Bone marrow (tissue), 2 donors: ENCODE measurements at places on chromosomes 2 and 18.

DNA sequence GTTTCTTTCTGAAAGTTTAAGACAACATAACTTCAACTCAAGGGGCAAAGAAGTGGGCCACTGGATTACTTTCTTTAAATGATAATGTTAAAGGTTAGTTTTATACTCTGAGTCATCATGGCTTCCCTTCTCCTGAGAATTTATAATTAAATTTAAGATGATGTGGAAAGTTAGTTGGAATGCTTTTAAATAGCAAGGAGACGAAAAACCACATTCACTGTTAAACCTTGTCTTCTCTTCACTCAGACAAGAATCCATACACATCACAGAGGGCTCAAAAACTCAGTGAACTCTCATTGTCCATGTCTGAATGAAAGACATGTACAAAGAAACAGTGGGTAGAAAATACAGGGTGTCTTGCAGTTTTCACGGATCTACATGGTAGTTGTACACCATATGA lies 65.6 kb downstream of the COL5A2 start:
- DNase-seq: no peak

- DNase-seq: no peak
These were observed 81.4 kb upstream of the GATA6 start for GRCh38 chr18:22088029-22088428.

- DNase-seq: no peak
These were observed 87.3 kb downstream of the ACAA2 start for GRCh38 chr18:49725809-49726674.

- no peak for DNase-seq
These were observed 100.6 kb downstream of the TFCP2L1 start for GRCh38 chr2:121184248-121184862.

DNA sequence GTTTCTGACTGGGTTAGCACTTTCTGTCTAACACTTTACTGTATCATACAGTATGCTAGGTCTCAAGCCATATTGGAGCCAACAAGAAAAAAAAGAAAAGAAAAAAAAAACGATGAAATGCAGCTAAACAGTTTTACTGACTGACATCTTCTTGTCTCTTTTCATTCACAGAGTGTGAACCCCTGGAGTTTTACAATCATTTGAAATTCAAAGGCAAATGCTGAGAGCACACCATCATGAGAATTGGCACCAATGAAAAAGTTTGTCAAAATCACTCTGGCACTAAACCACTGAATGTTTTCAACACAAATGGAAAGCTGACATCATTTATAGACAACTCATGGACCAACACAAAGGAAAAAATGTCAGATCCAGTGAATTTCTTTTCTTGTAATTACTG lies 513.3 kb downstream of the LRRTM4 start:
- DNase-seq: no peak

- DNase-seq: no peak
These were observed 108.3 kb downstream of the PIEZO2 start for GRCh38 chr18:11040823-11041656.

- DNase-seq: no peak
These were observed 122.2 kb upstream of the CCDC195 start for GRCh38 chr2:224838335-224838734.

GRCh38 chr18:44796429-44797428 lies 116.0 kb downstream of the SETBP1 start:
- DNase-seq: no peak

- DNase-seq: no peak
These were observed 1.7 kb downstream of the MYO1B start for GRCh38 chr2:191246820-191247380.

DNA sequence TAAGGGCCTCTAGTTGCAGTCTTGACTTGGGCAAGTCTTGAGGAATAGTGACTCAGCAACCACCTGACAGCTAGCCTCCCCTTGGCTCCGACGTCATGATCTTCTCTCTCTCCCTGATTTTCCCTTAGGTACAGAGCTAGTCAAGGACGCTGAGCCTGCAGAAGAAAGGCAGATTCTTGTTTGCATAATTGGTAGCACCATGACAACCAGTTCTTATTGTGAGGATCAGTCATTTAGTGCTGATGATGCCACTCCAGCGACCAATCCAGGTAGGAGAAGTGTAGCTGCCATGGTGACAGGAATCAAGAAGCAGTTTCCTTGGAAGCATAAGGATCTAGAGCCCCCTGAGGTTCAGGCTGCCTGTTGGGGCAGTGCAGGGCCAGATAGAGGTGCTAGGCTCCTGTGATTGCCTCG lies 2.8 kb upstream of the RESP18 start:
- no peak for DNase-seq

DNA sequence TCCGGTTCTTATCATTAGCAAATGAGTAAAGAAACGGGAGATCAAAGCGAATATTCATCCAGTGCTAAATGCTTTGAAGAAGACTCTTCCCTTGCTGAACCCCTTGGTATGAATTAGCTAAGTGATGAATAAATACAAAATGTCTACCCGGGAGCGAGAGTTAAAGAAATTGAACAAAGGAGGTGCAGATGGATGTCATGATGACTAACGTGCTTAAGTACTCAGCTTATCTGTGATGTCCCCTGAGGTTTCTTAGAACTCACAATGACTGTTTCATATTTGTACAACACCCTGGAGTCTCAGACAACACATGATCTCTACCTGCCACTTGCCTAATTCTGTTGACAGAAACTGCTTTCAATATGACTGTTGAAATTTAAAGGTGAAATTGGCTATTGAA lies 148.5 kb downstream of the TMEM200C start:
- no peak for DNase-seq

DNA sequence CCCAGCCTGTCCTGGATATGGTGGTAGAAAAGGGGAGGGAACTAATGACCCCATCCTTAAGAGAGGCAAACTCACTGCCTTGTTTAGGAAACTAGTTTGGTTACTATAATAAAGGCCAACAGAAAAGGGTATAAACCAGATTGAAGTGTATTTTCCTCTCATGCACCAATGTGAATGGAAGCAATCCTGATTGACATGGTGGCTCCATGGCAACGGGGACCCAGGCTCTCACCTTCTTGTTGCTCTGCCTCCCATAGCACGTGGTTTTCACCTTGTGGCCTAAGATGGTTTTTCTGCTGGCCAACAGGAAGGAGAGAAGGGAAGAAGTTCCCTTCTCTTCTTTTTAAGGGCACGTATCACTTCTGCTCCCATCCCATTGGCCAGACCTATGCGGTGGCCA lies 67.3 kb upstream of the NRP2 start:
- DNase-seq: no peak
